T-helper 2 cell treated with Interferon-gamma antibody and Interleukin-4, amounts not matched to agents 5 μg/mL and 100 μg/mL, for 36 hours (primary cell): ENCODE measurements at places on chromosomes 4 and X.

DNA sequence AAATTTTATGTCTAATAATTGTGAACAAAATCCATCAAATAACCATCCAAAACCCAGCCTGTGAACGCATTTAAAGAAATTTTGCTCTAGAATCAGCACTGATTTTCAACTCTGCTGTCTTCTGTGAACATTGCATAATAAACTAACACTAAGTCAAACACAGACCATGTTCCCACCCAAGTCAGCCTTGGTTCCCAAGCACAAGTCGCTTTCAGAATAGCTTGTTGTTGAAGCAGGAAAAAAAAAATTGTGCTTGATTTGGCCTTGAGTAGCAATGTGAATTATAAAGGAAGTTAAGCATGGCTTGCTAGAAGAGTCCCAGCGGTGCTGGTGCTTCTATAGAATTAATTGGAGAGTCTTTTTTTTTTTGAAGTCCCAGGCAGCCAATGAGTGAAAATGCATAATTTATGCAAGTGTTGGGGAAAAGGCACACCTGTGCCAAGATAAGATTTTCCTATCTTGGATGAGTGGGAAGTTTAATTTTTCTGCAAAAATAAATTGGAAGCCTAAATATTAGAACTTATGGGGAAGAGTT lies 42.1 kb downstream of the HHIP start:
- no peaks in the 10 kb centered on the region for H3K27me3 ChIP-seq
- H3K27ac ChIP-seq: no peak overlapping the region
- DNase-seq: no peak

DNA sequence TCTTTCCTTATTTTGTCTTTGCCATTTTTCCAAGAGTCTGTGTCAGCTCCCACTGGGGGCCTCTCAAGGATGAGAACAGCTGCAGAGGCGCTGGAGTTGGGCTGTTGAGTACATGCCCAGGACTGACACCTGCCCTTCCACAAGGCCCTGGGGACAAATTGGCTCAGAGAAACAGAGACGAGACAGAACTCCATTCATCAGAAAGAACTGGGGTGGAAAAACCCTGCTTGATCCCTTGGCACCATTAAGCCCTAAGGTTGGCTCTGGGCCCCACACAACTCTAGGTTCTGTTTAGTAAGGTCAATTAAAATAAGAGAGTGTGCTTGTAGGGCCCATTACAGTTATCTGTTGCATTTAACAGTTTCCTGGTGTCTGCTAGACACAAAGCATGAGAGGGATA lies 63.6 kb downstream of the DCX start:
- no peak for DNase-seq
- no peak overlapping the region for H3K4me3 ChIP-seq
- H3K27ac ChIP-seq: no peak overlapping the region
- H3K4me1 ChIP-seq: no peaks in the 10 kb centered on the region
- H3K27me3 ChIP-seq: no peaks in the 10 kb centered on the region

- H3K4me3 ChIP-seq: no peak overlapping the region
- H3K36me3 ChIP-seq: no peaks in the 10 kb centered on the region
- peaks cover 2% of the 10 kb centered on the region for H3K4me1 ChIP-seq
- peaks cover 18% of the 10 kb centered on the region for H3K27me3 ChIP-seq
- H3K27ac ChIP-seq: no peak overlapping the region
Measured at GRCh38 chr4:152039691-152040090, 278.9 kb upstream of the GATB start.

GRCh38 chrX:118484216-118484903 lies 11.3 kb upstream of the DOCK11 start:
- no peaks in the 10 kb centered on the region for H3K4me1 ChIP-seq
- H3K27me3 ChIP-seq: no peaks in the 10 kb centered on the region
- no peaks in the 10 kb centered on the region for H3K36me3 ChIP-seq
- no peak for DNase-seq
- H3K4me3 ChIP-seq: no peak overlapping the region

GRCh38 chr4:30380404-30380998 lies 339.7 kb upstream of the PCDH7 start:
- no peaks in the 10 kb centered on the region for H3K27me3 ChIP-seq
- no peak overlapping the region for H3K27ac ChIP-seq

- H3K36me3 ChIP-seq: no peaks in the 10 kb centered on the region
- no peak overlapping the region for H3K27ac ChIP-seq
- no peak for DNase-seq
Measured at GRCh38 chr4:71441186-71442169, 102.7 kb downstream of the SLC4A4 start.

DNA sequence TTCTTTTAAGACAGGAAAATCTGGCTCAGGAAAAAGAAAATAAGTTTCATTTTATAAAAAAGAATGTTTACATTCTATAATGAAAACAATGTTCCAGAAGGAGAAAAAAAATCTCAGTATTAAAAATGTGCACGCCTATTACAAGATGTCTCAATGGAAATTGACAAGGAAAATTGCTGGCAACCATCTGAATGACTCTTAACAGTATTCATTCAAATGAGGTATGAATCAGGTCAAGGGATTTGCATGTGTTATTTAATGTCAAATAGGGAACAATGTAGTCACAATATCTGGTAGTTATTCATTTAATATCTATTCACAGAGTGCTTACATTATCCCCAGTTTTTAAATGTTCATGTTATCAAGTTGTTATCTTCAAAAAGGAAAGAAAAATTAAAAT lies 208.4 kb upstream of the TRAM1L1 start:
- H3K4me1 ChIP-seq: no peaks in the 10 kb centered on the region
- no peak for DNase-seq
- H3K27me3 ChIP-seq: no peaks in the 10 kb centered on the region
- H3K27ac ChIP-seq: no peak overlapping the region
- no peaks in the 10 kb centered on the region for H3K36me3 ChIP-seq

GRCh38 chr4:126221717-126222340 lies 907.1 kb downstream of the FAT4 start:
- no peak overlapping the region for H3K4me3 ChIP-seq
- H3K36me3 ChIP-seq: no peaks in the 10 kb centered on the region
- H3K27me3 ChIP-seq: no peaks in the 10 kb centered on the region
- no peaks in the 10 kb centered on the region for H3K4me1 ChIP-seq
- H3K27ac ChIP-seq: no peak overlapping the region
- DNase-seq: no peak

- no peak for DNase-seq
- no peak overlapping the region for H3K4me3 ChIP-seq
- peaks cover 27% of the 10 kb centered on the region for H3K36me3 ChIP-seq
- H3K27ac ChIP-seq: no peak overlapping the region
- H3K27me3 ChIP-seq: no peaks in the 10 kb centered on the region
- H3K4me1 ChIP-seq: peaks cover 4% of the 10 kb centered on the region
Measured at GRCh38 chrX:24782011-24782410, 88.3 kb downstream of the POLA1 start.

- no peaks in the 10 kb centered on the region for H3K27me3 ChIP-seq
- DNase-seq: no peak
- no peak overlapping the region for H3K27ac ChIP-seq
- peaks cover 10% of the 10 kb centered on the region for H3K4me1 ChIP-seq
Measured at GRCh38 chr4:70844180-70844579, 4.5 kb upstream of the GRSF1 start.

GRCh38 chr4:186826846-186827533 lies 103.3 kb upstream of the FAT1 start:
- no peaks in the 10 kb centered on the region for H3K36me3 ChIP-seq
- H3K4me1 ChIP-seq: no peaks in the 10 kb centered on the region
- H3K4me3 ChIP-seq: no peak overlapping the region
- H3K27me3 ChIP-seq: no peaks in the 10 kb centered on the region

- DNase-seq: no peak
- H3K36me3 ChIP-seq: peaks cover 38% of the 10 kb centered on the region
- no peak overlapping the region for H3K27ac ChIP-seq
- H3K4me1 ChIP-seq: peaks cover 28% of the 10 kb centered on the region
- no peak overlapping the region for H3K4me3 ChIP-seq
Measured at GRCh38 chr4:40070387-40070786, 13.7 kb downstream of the N4BP2 start.

DNA sequence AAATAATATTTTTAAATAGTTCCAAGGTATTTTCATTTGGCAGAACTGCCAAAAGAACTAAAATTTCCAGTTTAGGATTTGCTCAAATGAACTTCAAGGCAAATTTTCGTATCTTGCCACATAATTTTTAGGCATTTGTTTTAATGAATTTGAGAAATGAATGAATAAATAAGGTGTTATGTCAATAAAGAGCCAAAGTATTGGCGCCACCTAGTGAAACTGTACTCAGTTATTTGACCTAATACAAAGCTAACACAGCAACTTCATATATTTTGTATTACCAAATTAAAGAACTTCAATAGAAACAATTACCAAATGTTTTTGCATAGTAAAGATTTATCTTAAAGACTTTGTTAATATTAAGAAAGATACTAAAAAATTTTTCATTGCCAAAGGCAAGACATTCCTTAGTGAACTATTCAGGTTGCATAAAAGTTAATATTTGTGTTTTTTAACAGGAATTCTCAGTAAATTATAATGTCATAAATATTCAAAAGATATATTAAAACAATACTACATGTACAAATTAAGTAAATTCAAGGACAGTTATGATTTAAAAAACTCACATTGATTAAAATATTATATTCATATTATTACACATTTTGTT lies 50.3 kb downstream of the STPG2 start:
- H3K4me1 ChIP-seq: no peaks in the 10 kb centered on the region
- H3K27ac ChIP-seq: no peak overlapping the region
- no peaks in the 10 kb centered on the region for H3K36me3 ChIP-seq
- DNase-seq: no peak
- H3K4me3 ChIP-seq: no peak overlapping the region

DNA sequence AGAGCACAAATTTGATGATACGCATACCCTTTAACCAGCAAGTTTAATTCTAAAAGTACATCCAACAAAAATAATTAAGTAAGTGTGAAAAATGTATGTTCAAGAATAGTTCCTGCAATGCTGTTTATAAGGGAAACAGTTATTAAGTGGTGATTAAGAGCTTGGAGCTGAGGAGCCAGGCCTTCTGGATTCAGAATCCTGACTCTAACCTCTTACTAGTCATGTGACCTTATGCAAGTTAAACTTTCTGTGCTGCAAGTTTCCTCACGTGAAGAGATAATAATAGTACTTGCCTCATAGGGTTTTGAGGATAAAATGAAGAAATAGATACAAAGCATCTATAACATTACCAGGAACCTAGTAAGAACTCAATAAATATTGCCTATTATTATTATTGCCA lies 77.7 kb downstream of the FAM13A start:
- no peak overlapping the region for H3K4me3 ChIP-seq
- no peaks in the 10 kb centered on the region for H3K27me3 ChIP-seq
- H3K27ac ChIP-seq: no peak overlapping the region
- no peak for DNase-seq
